Hematopoietic multipotent progenitor cell treated with erythropoietin and hydrocortisone succinate and interleukin-3 and kit ligand, for 15 days (in vitro differentiated cells): ENCODE measurements at places on chromosomes 11 and 22.
A peak's percentile ranks its signal among the peaks of the same experiment; 100 is the strongest.

DNA sequence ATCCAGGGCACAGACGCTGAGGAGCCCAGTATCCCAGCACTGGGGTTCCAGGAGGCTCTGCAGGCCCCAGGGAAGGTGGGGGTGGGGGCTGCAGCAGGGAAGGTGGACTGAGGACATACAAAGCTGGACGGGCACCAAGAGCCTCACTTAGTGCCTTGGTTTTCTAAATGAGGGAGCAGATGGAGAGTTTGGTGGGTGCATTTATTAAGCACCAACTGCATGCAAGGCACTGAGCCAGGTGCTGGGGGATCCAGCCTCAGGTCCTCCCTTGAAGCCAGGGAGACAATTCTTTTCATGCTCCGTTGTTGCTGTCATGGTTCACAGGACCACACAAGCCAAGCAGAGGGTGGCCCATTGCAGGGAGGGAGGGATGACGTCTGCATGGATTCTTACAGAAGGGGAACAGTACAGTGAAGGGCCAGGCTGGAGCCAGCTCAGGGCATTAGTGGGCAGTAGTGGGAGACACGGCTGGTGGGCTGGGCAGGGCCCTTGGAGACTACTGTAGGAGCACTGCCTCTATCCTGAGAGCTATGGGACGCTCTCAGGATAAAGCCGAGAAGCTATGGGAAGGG, 65.0 kb downstream of the MACROD1 start:
- DNase-seq, result no peak

GRCh38 chr11:62715150-62716130, 8.0 kb downstream of the GNG3 start:
- DNase-seq, result no peak

DNA sequence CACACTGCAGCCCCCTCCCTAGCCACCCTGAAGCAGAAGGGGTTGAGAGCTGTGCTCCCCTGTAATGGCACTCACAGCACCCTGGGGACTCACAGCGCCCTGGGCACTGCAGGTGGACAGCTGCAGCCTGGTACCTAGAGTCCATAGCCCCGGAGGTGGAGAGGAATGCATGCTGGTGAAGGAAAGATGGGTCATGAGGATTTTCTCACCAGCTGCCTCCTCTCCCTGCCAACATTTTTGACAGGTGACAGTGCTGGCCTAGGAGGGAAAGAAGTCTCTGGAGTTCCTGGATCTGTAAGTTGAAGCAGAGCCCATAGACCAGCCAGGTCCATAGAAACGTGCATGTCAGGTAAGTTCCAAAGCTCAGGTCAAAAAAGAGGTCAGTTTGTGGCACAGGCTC, 330.5 kb downstream of the TENM4 start:
- no peak for DNase-seq

DNA sequence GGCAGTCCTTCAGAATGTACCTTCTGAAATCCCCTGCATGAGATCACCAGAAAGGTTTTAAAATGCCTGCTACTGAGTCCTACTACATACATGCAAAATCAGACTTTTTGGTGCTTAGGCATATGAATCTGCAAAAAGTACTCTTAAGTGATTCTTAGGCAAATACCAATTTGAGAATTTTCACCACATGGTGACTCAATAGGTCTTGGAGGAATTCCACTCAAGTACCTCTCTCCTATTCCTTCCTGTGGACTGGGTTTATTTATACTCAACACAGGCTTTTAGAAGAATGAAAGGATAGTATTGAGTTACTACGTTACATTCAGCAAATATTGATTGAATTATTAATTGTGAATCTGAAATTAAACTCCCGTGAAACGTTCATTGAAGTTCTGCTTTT, 223.9 kb downstream of the CNTN5 start:
- DNase-seq, result no peak

- peak; percentile 47 for DNase-seq
These were observed 50.8 kb downstream of the FBLN1 start for GRCh38 chr22:45553351-45554039.

DNA sequence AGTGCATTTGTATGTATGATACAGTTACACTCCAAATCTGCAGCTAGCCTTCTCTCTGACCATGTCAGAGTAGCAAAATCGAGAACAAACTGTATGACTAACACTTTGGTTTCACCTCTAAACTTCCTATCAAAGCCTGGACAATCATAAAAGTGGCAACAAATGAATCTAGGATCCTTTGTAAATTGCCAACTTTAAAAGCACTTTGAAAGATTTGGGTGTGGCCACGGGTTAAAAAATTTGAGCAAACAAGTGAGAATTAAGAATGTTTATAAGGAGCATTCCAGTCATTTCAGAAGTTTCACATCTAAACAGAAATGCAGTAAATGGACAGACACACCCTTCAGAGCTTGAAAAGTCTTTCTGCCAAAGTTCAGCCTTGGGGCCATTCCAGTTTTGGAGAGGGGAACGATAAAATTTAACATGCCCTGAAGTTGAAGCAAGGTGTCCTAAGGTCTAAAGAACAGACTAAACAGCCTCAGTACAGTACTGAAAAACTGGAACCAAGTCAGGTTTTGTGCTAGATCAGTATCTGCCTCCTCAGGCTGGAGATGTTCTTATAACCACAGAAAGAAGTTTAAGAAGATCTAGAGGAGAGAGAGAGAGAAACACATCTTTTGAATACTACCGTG, 181.9 kb upstream of the BDNF start:
- no peak for DNase-seq

DNA sequence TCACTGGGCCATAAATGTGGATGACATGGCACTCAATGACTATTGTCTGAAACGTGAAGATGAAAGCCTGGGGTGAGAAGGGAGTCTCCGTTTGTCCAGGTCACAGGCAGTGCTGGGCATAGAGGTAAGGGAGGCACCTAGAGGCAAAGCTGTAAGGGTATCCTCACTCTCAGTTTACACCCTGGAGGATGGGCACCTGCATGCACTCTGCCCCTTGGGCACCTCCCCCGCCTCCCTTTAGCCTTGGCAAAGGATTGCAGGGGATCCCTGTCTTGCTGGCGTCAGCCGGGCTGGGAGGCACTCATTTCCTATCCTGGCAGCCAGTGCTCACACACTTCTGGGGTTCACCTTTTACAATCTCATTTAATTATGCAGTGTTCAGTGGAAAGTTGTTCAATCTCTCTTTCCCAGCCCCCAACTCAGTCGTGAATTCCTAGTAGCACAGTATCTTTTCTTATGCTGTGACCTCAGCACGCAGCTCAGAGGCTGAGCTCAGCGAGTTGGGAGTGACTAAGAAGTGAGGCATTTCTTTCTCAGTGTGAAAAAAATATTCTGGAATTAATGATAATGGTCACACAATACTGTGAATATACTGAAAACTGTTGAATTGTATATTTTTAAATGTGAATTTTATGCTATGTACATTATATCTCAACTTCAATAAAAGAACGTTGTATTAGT, 866.6 kb downstream of the BRD1 start:
- no peak for DNase-seq

DNA sequence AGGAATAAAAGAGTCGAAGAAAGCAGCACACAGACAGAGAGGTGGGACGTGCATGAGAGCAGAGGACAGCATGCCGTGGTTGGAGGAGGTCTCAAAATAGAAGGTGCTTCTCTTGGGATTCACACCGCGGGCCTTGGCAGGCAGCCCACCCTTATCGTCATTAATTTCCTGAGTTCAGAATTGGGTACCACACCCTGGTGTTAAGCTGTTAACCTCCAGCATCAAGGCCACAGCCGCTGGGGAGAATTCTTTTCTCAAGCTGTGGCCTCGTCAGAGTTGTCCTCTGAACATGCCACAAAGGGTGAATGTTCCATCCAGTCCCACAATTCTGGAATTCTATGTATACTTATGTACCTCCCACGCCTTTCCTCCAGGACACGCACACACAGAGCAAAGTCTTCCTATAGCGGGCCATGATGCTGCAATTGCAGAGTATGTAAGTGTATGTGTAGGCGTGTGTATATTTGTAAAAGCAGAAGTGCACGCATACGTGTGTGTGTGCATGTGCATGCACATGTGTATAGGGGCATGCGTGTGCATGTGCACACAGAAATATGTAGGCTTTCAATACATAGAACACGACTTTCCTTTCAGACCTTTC, 39.0 kb downstream of the ADAMTS8 start:
- DNase-seq, result no peak

GRCh38 chr11:63548178-63548577, 11.6 kb downstream of the PLAAT4 start:
- no peak for DNase-seq

- no peak for DNase-seq
These were observed 4.4 kb downstream of the PKNOX2 start for GRCh38 chr11:125168918-125169456.

DNA sequence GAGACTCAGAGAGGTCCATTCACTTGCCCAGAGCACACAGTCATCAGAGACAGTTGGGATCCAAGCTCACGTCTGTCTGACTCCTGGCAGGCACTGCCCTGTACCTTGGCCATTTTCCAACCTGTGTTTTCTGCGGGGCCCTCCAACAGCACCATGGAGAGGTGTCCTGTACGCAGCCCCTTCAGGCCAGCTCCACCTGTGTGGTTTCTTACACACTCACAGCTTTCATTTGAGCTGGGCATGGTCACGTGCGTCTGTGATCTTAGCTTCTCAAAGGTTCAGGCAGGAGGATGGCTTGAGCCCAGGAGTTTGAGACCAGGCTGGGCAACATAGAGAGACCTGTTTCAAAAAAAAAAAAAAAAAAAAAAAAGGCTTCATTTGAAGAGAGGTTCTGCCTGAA, 24.4 kb downstream of the TOM1 start:
- no peak for DNase-seq

GRCh38 chr11:49221112-49221511, 12.7 kb upstream of the FOLH1 start:
- no peak for DNase-seq

GRCh38 chr11:67356864-67357561, 3.7 kb upstream of the POLD4 start:
- DNase-seq, result peak; percentile 81

- peak; percentile 61 for DNase-seq
These were observed 20.1 kb downstream of the TMPRSS13 start for GRCh38 chr11:117908959-117909610.

DNA sequence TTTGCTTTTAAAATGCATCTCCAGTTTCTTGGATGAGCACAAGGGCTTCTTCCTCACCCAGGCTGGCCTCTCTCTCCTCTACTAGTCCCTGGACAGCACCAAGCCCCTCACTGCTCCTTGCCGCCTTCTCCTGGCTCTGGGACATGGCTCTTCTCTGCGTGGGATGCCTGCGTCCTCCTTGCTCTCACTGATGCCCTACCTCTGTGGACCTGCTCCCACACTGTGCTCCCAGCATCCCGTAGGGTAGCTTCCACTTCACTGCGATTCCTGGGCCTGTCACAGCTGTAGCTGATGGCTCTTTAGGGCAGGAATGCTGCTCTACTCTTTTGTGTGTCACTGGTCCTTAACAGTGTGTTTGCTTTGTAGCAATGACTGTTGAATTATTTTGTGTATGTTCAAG, 136.3 kb downstream of the SNX19 start:
- DNase-seq, result no peak

GRCh38 chr11:66349084-66349386, 1.6 kb upstream of the B4GAT1 start:
- DNase-seq, result no peak

DNA sequence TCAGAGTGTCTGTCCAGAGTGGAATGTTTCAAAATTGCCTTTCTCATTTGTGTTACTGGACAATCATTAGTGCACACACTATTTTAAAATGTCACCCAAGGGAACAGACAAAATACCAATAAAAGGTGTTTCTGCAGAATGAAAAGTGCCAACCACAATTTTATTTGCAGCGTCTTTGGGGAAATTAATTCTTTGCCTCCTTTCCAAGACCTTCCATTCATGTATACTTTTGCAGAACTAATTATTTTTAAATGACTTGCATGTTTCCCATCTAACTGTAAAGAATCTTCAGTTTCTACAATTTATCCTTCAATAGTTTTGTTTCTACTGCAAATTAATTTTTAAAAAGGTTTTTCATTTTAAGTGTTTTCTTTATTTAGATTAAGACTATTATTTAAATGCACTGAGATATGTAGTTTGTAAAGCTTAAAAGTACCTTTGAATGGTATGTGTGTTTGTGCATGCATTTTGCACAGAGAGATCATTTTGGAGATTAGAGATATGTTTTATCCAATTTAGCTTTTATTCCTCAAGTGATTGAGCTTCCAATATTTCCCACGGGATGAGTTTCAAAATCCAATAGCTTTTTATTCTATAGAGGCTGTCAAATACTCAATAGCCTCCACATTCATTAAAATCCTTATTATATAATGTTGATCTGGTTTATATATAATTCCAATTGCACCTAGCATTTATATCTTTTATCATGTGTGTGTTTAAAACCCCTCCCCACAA, 1235.7 kb downstream of the LRRC4C start:
- no peak for DNase-seq

GRCh38 chr11:70734379-70734778, 336.1 kb downstream of the CTTN start:
- DNase-seq, result no peak

DNA sequence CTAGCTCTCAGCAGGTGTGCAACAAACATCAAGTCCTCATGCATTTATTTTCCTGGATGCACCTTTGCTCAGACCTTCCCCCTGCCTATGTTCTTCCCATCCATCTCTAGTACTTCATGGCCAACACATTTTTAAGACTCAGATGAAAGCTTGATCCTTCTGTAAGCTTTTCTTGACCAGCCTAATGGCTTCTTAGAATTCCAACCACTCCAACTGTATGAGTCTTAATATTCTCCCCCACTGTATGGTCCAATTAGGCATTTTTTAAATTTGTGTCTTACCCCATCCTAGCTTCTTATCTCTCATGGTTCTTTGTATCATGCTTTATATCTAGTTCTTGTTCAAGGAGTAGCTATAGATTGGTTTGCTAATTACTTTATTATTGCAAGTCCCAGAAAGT, 44.8 kb downstream of the TENM4 start:
- DNase-seq, result no peak

GRCh38 chr11:33735271-33736147, 714 bp downstream of the CD59 start:
- peak; percentile 53 for DNase-seq

DNA sequence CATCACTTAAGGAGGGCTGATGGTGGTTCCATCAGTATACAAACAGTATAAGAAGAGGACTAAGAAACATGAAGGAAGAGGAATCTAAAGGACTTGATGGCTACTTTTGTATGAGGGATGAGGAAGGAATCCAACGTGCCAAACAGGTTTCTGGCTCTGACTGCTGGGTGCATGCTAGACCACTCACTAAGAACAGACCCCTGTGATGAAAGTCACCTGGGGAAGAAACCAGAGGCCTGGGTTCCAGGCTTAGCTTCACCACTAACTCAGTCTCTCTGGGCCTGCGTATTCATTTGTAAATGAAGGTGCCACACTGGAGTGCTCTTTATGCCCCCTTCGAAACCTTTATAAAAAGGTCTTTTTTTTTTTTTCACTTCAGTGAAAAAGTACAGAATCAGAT, 55.1 kb downstream of the AAMDC start:
- no peak for DNase-seq

DNA sequence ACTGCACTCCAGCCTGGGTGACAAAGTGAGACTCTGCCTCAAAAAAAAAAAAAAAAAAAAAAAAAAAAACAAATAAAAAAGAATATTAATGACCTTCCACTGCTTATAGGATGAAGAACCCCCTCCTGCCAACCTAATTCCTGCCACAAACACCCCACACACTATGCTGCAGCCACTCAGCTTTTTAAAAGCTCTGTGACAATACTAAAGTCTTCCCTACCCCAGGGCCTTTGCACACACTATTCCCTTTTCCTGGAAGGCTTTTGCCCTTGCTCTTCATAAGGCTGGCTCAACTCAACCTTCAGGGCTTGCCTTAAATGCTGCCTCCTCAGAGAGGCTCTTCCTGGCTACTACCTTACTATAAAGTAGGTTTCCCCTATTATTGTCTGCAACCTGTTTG, 10.8 kb upstream of the KCNJ11 start:
- no peak for DNase-seq
